ENCODE measurements at places on chromosomes 6 and 20. TPM values are rescaled to one million over a fixed set of nuclear protein-coding genes. Genes with fewer than 3 reads are reported as not detected.

DNA sequence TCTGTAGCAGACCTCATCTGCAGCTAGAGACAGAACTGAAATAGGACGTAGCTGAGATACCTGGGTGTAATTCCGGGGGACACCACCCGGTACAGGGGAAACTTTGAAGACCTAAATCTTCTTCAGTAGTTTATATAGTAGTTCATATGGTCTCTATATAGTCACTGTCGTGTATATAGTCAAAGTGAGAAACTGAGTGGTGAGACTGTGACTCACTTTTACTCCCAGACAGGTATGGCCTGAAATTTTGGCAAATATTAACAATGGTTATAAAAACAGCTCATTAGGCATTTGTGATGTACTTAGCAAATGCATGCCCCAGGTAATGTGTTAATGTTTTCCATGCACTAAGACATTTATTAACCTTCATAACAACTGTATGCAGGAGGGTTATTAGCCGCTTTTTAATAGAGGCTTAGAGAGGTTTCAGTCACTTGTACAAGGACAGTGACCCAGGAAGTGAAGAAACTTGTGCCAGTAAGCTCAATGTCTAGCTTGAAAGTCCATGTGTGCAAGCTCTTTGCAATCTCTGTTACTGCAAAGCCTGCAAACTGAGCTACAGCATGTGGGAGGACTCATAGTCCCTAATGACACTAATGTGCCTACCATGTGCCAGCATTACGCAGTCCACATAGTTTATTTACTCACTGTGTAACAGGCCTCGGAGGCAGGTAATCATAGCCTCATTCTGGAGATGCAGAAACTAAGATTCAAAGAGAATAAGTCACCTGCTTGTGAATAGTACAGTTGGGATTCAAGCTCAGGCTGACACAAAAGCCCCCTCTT is 165.4 kb upstream of the CHD6 start:
- no peak for DNase-seq

DNA sequence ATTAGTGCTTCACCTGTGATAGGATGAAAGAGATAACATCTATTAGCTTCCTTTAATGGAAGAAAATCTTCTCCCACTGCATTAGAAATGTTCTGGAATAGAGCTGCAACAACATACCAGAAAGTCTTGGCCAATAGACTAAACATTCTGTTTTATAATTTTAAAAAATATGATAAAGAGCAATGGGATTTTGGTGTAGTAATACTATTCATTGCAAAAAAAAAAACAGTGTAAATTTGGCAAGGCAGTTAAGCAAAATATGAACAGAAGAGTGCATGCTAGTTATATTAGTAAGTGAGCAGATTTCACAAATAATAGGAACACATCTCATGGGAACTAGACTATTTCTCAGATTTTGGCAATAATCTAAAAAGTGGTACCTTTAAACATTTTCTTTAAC is 43.3 kb downstream of the SOX4 start:
- DNase-seq: no peak

GRCh38 chr20:44003609-44004008 is 89.0 kb downstream of the TOX2 start:
- DNase-seq: no peak

DNA sequence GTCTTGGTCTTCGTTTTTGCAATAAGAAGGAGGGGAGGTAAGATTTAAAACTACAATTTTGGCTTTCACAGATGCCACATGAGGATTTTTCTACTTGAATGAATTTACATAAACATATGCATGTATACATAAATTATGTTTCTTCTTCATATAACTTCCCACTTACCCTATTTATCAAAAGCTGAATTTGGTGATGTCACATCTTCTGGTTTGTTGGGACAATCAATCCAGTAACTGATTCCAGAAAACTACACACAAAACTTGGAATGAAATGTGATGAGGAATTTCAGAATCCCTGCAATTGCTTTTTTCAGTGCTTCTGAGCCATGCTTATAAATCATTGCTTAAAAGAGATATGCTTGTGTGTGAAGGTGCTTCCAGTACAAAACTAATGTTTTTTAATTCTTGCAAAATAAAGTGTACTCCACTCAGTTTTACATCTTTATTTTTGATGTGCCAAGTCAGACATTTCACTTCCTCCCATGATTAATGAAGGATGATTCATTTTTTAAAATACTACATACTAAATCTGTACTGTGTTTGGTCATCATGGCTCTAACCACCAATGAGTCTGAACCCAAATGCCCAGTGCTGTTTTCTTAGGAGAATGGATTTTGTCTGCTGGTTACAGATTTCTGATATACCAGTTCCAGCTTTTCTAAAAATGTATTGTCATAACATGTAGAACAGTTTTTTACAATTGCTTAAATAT is 32.1 kb upstream of the RIN2 start:
- DNase-seq: no peak

- DNase-seq: no peak
Observed at GRCh38 chr6:11214084-11214833, 18.2 kb downstream of the NEDD9 start.

GRCh38 chr6:72651174-72651573 is 29.3 kb downstream of the KCNQ5 start:
- no peak for DNase-seq

DNA sequence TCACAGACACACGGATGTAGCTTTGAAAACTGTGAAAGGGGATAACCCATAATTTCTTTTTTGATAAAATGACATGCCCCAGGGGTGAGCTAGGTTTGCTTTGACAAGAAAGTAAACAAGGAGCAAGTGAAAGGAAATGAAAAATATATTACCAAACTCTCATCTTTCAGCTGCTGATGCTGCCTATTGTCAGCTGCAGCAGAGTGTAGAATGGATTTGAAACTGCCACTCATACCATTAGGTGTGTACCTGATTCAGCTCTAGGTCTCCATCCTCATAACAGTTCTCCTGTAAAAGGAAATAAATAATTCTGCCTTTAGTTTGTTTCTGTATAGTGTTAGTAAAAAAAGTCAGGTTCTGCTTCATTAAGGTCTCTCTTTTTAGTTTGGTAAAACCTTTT is 415.1 kb upstream of the MARCKS start:
- DNase-seq: no peak

DNA sequence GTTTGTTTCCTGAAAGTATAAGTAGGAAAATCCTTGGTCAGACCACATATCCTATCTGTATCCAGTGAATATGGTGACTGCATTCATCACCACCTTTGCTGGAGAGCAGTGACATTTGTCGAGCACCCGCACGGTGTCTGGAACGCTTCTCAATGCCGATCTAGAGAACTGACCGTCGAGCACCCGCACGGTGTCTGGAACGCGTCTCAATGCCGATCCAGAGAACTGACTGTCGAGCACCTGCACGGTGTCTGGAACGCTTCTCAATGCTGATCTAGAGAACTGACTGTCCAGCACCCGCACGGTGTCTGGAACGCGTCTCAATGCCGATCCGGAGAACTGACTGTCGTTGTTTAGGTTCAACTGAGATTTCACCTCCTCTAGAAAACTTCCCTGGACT is 67.8 kb downstream of the HUS1B start:
- no peak for DNase-seq

The C6orf163 gene
- 0.47 TPM for polyA plus RNA-seq

- DNase-seq: no peak
Observed at GRCh38 chr6:14876778-14877613, 368.9 kb upstream of the JARID2 start.

The TRIM31 gene
- polyA plus RNA-seq: 9.6 TPM

The OR12D3 gene
- polyA plus RNA-seq: not detected

The MYB gene
- 0.18 TPM for polyA plus RNA-seq

GRCh38 chr20:46400828-46401477 is 5.5 kb downstream of the ELMO2 start:
- DNase-seq: no peak

The TCF15 gene
- 0.65 TPM for polyA plus RNA-seq

- DNase-seq: no peak
Observed at GRCh38 chr6:148128014-148128730, 214.5 kb upstream of the SASH1 start.

GRCh38 chr6:3938715-3939367 is 89.7 kb downstream of the FAM50B start:
- no peak for DNase-seq

The GNMT gene
- polyA plus RNA-seq: 0.52 TPM

The IFT52 gene
- polyA plus RNA-seq: 28.9 TPM

- DNase-seq: peak; percentile 31
Observed at GRCh38 chr6:51541847-51542246, 545.6 kb downstream of the PKHD1 start.

DNA sequence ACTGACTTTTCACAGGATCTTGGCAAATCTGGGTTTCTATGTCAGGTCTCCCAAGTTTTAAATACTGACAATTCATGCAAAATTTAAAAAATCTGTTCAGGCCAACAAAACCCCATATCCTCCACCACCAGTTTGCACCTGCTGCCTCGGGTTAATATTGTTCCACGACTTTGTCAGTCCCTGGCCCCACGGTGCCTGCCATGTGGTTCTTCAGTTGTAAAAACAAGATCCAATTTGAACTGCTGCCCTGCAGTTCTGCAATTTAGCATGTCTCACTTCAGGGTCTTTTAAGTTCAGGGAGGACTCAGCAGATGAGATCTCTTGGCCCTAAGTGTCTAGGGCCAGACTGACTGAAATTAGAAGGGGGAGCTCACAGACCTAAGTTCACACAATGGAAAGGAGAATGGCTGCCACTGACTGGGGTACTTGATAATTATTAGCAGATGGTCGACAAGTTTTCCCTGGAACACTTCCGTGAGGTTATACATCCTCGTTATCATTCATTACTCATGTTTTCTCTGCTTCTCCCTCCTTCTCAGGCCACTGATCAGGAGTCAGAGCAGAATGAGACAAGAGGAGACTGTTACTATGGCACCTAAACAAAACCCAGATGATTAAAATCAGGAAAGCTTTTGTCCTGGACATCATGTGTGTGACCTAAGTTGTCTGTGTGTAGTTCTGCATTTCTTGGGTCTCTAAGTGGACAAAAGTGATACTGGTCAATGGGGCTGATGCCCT is 223.6 kb downstream of the KIF16B start:
- no peak for DNase-seq

The ZC2HC1B gene
- not detected for polyA plus RNA-seq

All from urinary bladder (tissue), 4 donors.